Midbrain (tissue), 1 donor: ENCODE measurements at places on chromosomes 4 and X.

- peak; percentile 74 for DNase-seq
Measured at GRCh38 chr4:122576261-122577188, 44.3 kb downstream of the IL21 start.

- peak; percentile 49 for DNase-seq
Measured at GRCh38 chr4:5710961-5711478, at the start of gene EVC. Gene EVC, plus strand, starts transcription at chr4:5711201. Its CDS starts 180 bp downstream, at chr4:5711381.

GRCh38 chr4:22434895-22435294 lies 81.0 kb downstream of the ADGRA3 start:
- DNase-seq: peak; percentile 28

DNA sequence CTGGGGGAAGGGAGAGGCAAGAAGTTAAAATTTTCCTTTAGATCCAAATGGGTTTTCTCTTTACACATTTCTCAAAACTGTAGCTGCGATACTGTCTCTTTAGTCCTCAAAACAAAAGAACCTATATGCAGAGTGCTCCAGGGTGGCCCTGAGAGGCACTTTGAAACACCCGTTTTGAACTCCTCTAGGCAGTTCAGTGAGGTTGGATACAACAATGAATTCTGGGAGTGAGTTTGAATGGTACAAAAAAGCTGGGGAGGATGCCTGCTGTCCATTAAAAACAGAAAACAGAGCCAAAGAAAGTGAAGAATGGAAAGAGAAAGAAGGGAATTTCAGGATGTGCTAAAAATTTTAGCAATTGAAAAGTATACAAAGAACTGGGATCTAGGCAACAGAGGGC lies 23.1 kb downstream of the ENOX2 start:
- no peak for DNase-seq

- no peak for DNase-seq
Measured at GRCh38 chr4:88227734-88228133, 56.6 kb downstream of the PPM1K start.
